ENCODE measurements at places on chromosomes 3 and 15. TPM values are rescaled to one million over a fixed set of nuclear protein-coding genes. Genes with fewer than 3 reads are reported as not detected.
A peak's percentile ranks its signal among the peaks of the same experiment; 100 is the strongest.

SNTN gene
- total RNA-seq: not detected

ACP3 gene
- 1.3 TPM for total RNA-seq

AHSG gene
- not detected for total RNA-seq

FRMD5 gene
- 62.4 TPM for total RNA-seq

SLC25A36 gene
- 67.7 TPM for total RNA-seq

FBN1 gene
- total RNA-seq: 45.5 TPM

DAZL gene
- total RNA-seq: not detected

ALDH1L1 gene
- 24.3 TPM for total RNA-seq

EPHA3 gene
- 3.5 TPM for total RNA-seq

BCHE gene
- 2.3 TPM for total RNA-seq

ATP8B4 gene
- total RNA-seq: 2.5 TPM

GRCh38 chr15:96020133-96020532 lies 310.4 kb upstream of the NR2F2 start:
- DNase-seq: no peak

GRCh38 chr3:122502941-122503340 lies 11.8 kb downstream of the KPNA1 start:
- DNase-seq: no peak

DNA sequence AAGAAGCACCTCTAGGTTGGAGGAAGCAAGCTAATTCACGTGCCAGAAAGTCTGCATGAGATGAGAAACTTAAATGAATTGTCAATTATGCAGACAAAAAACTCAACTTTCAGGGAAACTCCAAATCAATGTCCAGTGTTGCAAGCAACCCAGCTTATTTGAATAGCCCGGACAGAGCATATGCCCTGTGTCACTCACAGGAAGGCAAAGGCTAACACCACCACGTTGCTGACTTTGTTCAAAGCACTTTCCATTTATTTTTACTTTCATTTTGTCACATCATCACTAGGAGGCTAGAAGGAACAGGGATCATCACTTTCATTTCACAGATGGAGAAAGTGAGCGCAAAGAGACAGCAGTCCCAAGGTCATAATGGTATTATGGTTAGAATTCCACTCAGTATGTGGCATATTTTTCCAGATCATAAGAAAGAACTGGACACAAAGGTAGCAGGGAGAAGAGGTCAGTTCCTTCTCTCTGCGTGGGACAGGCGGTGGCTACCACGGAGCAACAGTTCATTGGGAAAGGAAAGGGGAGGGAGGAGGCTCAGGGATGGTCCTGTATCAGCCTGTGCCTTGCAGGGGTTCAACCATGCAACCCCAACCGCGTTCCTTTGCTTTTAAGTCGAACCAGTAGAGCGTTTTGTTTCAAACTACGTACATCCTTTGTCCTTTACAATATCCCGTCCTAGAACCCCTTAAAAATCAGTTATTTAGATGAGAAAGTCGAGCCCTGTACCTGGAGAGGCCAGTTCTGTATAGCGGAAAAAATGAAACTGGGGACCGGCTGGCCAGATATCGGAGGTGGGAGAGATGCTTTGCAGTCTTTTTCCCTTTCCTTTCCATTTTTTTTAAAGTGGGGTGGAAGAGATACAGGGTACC lies 1.1 kb downstream of the HEG1 start:
- no peak for DNase-seq

DNA sequence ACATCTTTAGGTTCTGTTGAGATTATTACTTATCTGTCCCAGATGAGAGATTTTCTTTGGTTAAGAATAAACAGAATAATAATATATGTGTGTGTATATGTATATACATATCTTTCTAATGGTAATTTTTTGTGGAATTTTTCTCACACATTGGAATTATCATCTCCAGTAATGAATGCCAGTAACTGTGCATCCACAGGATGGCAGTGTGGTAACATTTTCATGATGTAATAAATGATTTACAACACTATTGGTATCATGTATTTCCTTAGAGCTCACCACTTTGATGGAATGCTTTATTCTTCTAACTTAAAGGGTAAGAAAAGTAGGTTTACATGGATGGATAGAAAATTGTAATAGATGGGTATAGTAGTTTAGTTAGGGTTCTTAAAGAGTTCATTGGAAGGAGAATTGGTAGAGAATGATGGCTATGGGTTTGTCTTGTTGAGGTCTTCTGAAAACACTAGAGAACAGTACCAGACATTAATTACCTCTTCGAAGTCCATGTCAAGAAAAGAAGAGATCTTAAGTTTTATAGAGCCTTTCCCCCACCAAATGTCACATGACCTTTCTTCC lies 78.1 kb downstream of the STT3B start:
- DNase-seq: no peak

DNA sequence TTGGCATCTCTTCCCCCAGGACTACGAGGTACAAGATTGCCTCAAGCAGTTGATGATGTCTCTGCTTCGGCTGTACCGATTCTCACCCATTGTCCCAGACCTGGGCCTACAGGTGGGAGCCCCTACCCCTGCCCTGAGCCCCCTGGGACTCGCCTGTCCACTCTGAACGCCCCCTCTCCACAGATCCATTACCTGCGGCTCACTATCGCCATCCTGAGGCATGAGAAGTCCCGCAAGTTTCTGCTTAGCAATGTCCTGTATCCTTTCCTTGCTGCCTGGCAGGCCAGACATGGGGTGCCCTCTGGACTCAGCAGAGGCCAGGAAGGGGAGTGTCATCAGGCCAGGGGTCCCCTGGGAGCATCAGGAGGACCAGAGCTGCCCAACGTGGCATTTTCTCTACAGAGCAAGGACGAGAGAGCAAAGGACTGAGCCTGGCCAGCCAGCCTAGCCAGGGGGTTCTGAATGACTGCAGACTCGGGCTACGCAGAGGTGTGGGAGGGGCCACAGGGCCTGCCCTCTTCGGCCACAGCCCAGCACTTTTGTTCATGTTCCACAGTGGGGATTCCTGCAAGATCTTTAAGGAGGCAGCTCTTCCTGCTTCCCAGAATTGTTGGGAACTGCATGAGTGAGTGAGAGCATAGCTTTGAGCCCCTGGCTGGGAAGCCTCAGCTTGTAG lies 11.2 kb downstream of the RNF123 start:
- DNase-seq: no peak

DNA sequence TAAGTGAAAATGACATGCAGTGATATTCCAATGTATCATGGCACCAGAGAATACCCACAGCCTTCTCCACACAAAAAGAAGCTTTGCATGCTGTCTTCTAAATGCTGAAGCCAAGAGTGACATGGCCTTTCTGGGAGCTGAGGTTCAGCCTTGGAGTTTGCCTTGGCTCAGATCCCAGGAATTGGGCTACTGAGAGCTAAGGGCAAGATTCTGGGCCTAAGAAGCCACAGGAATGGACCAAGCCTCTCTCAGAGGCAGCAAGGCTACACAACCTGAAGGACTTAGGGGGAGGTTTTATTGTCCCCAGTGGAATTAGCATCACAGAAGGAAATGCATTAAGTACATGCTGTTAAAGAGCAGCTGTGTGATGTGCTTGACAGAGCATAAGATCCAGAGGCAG lies 1078.5 kb downstream of the TUSC7 start:
- no peak for DNase-seq

GRCh38 chr3:14614862-14615261 lies 36.7 kb upstream of the CCDC174 start:
- DNase-seq: no peak

DNA sequence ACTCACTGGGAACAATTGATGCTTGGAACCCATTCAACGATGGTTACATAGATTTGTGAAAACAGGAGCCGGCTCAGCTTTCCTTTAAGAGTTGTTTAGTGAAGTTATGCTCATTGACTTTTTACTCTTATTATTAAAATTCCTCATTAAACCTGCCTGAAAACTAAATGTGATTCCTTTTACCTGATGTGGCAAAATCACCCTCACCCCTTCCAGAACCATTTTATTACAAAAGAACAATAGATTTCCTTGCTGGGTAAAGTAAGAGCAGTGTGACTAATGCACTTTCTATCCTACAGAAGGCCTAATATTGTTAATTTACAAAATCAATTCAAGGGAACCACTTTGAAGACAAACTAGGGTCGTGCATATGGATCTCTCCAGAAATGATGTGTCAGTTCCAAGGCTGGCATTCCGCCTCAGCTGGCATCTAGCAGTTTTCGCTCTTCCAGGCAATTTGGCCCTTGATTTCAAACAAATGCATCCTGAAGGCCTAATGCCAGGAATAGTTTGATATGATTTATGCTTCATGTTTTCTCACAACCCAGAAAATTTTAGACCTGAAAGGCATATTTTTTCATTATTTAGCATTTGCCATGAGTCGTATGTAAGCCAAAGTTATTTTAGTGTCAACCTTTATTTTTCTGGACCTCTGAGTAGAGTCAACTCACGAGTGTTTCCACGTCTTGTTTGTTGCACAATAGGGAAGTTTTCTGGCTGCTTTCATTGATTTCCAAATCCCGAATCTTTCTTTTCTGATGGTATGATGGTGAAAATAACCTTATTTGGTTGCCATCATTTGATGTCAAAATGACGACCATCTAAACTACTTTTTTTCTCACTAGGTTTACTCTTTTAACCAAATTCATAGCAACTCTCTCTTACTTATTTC lies 447.8 kb downstream of the MECOM start:
- no peak for DNase-seq

DNA sequence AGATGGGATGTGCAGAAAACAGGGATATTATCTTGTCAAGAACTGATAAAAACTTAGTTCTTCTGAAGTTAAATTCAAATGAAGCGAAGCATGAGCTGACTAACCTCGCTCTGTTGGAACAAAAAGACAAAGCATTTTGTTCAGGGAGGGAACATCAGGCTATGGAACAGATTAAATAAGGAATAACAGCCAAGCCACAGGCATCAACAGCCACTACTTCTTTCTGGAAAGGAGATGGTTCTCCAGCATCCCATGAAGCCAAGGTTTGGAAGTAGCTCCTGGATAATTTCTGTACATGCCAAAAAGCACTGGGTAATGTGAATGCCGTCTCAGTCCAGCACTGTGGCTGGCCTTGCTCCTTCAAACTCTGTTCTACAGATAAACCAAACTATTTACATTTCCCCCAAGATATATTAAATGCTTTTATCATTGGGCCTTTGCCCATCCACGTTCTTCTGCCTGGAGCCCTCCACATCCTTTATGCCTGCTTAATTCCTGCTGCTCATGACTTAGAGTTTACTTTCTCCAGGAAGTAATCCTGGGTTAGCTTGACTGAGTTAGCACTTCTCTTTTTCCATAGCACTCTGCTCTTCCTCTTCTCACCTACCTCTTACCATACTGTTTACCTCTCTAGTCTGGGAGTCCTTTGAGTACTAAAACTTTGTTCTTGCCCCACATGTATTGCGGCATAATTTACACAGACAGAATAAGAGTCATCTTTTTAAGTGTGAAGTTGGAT lies 232.0 kb downstream of the CLSTN2 start:
- DNase-seq: no peak

- no peak for DNase-seq
Measured at GRCh38 chr3:195549931-195550519, 6.9 kb upstream of the PPP1R2 start.

DNA sequence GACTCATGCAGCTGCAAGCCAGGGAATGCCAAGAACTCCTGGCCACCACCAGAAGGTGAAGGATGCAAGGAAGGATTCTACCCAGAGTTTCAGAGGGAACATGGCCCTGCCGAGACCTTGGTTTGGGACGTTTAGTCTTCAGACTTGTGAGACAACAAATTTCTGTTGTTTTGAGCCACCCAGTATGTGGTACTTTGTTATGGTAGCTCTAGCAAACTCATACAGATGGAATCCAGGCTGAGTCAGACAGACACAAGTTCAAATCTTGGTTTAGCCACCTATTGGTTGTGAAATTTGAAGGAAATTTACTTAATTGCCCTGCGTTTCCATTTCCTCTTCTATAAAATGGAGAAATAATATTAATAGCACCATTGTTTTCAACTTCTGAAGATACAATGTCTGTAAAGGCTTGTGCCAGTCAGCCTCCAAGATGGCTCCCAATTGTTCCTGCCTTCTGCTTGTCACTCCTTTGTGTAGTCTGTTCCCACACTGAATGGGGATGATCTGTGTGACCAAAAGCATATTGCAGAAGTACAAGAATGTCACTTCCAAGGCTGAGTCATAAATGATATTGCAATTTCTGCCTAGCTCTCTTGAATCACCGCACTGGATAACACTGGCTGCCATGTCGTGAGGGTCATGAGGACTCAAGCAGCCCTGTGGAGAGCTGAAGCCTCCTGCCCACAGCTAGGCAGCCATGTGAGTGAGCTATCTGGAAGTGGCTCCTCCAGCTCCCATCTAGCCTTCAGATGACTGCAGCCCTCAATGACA lies 223.5 kb upstream of the PROK2 start:
- no peak for DNase-seq

- DNase-seq: no peak
Measured at GRCh38 chr3:3005146-3005744, 104.9 kb downstream of the IL5RA start.

- peak; percentile 57 for DNase-seq
Measured at GRCh38 chr15:74889390-74889882, 406 bp upstream of the MPI start.

GRCh38 chr3:17830788-17831187 lies 88.4 kb upstream of the TBC1D5 start:
- DNase-seq: no peak

- DNase-seq: no peak
Measured at GRCh38 chr3:8882642-8883041, 80.6 kb downstream of the RAD18 start.

GRCh38 chr3:184672977-184673870 lies 38.6 kb downstream of the MAGEF1 start:
- DNase-seq: no peak

DNA sequence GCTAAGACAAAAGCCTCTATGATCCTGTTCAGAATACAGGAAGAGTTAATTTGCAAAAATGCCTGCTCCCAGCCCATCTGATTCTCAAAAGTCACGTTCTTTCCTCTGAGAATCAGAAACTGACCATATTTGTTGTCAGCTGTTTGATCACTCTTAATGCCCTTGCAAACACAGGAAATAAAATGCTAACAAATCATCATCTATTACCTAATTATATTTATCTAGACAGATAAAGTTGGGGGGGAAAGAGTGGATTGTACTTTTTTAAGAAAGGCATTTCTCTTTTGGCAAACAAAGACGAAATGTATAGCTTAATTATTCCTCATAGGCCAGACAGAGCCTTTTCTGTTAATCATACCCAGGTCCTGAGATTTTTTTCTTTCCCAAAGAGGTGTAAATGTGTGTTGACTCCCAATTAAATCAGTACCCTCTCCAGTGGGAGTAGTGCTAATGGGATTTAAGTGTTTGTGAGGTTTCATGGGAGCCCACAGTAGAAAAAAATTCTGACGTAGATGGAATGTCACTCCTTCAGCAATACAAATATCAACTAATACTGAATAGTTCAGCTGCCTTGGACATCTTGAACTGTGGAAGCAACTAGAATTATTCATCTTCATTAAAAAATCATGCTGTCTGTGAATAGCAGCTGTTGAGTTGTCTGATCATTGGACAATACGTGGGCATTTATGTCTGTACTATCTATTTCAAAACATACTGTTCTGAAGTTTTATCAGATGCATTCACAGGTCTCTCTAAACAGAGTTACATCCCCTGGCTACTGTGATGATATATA lies 22.5 kb upstream of the BNIP2 start:
- DNase-seq: no peak

DNA sequence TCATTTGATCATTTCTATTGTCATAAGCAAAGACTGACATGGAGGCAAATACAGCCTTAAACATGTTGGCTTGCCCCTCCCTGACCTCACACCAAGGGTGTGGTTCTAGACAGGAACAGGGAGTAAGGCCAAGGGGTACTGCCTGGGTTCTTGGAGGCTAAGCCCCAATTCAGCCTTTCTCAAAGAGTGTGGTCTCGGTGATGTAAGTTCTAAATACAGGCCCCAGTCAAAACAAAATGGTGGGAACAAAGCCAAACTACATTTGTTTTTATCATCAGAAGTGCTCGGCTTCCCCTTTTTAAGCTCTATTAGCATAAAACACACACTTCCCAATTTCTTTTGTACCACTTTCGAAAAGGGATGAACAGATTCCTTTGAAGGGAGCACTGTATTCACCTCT lies 129.5 kb downstream of the ATP8B4 start:
- peak; percentile 20 for DNase-seq
